8988T (cell line): ENCODE measurements at places on chromosomes 7 and 10.

DNA sequence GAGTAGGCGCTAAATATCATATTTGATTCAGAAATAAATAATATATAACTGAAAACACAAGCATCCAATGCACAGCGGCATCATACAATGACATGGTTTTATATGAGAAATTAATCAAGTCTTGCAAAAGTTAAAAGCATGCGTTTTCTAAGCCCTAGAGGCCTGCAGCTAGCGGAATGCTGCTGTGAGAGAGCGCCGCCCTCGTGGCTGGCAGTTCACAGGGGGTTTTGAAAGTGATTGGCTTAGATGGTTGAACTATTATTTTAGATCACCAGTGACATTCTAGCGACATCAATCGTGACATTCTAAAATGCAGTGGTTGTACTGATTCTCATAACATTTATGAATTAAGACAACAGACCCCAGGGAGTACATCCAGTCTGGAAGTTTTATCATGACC, 235.2 kb upstream of the MGMT start:
- no peak for DNase-seq

GRCh38 chr10:106957823-106958588, 206.5 kb downstream of the SORCS1 start:
- DNase-seq: no peak

- DNase-seq: no peak
Measured at GRCh38 chr10:57716884-57717283, 550.8 kb downstream of the IPMK start.

DNA sequence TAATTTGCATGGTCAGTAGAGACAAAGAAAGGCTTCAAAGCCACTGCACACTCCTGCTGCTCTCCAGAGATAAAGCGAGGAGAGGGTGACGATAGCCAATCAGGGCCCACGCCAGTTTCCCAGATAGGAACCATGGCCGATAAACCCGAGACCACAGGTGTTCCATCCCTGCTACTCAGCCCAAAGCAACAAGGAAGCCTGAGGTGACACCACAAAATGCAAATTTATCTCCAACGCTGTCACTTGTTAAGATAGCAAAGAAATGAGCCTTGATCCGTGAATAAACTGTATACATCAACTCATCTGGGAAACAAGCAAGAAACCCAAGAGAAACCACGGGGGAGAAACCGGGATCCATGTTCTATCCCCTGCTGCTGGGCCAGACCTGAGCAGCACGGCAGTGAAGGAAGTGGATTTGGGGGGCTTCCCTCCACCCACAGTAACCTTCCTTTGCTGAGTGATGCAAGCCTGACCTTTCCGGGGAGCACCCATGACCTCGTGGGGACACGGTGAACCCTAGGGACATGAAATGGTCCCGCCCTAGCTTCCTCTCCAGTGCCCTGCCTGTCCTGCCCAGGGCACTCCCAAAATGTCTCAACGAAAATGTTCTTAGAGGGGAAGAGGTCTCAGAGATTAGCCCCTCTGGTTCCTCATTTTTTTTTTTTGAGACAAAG, 164.6 kb downstream of the PTPRN2 start:
- DNase-seq: no peak

DNA sequence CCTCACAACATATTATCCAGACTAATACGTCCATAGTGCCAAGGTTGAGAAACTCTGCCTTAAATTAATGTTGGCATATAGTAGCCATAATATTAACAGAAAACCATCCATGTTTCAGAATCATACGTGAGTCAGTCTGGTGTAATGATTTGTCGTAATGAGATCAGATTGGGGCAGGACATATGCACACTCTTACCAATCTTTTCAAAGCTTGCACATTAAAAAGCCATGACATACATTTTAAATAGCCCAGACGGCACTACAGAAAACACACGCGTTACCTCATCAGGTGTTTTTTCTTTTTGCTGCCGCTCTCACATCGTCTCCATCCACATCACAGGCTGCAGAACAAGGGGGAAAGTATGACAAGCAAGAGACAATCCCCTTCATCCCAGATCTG, 211.6 kb downstream of the NEBL start:
- no peak for DNase-seq

- peak; percentile 43 for DNase-seq
Measured at GRCh38 chr7:140649556-140650205, 9.1 kb upstream of the DENND2A start.

GRCh38 chr7:157434231-157434630, 97.4 kb downstream of the DNAJB6 start:
- DNase-seq: no peak

DNA sequence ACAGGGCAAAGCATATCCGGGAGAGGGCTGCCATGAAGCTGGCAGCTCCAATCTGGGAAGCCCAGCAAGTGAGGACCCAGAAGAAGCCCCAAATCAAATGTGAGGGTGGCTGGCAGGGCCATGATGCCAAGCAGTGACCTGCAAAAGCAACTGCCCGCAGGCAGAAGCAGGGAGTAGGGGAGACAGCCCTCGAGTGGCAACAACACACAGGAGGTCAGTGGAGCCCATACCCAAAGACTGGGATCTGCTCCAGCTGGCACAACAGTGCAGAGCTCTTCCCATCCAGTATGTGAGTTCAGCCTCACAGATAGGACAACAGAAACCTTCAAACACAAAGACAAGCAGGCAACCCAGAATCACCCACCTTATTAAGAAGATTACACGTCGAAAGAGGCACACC, 45.0 kb downstream of the GRID1 start:
- no peak for DNase-seq

DNA sequence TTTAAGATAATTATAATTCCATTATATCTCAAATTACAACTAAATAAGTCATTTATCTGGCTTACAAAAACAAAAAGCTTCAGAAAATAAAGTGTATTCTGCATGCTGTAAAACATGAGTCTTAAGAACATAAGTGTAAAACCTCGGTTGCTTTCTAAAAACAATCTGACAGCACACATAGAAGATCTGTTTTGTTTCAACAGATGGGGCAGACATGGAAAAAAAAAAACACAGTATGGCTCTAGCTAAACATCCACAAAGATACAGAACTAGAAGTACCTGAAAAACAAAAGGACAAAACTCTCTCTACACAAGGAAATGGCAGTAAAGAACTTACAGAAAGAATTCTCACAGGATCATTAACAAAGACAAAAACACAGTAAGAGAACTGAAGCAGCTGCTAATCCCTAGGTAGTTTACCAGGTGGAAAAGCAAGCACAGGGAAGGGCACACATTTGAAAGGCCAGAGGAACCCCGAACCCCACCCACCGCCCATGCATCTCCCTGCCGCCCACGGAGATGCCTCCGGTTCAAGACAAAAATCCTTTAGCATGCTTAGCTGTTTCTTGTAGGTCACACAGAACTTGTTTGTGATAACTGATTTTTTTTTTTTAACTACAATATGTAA, 42.5 kb downstream of the DLD start:
- DNase-seq: no peak
